ENCODE measurements at places on chromosomes 12 and 14. TPM values are rescaled to one million over a fixed set of nuclear protein-coding genes. Genes with fewer than 3 reads are reported as not detected.

The TFCP2 gene
- 44.2 TPM for total RNA-seq

DNA sequence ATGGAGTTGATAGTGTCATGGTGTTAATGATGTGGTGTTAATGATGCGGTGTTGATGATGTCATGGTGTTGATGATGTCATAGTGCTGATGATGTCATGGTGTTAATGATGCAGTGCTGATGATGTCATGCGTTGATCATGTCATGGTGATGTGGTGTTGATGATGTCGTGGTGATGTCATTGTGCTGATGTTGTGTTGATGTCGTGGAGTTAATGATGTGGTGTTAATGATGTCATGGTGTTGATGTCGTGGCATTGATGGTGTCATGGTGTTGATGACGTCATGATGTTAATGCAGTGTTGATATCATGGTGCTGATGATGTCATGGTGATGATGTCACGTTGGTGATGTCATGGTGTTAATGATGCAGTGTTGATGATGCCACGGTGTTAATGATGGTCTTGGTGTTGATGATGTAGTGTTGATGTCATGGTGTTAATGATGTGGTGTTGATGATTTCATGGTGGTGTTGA is 49.1 kb upstream of the RIMBP2 start:
- no peak for DNase-seq

DNA sequence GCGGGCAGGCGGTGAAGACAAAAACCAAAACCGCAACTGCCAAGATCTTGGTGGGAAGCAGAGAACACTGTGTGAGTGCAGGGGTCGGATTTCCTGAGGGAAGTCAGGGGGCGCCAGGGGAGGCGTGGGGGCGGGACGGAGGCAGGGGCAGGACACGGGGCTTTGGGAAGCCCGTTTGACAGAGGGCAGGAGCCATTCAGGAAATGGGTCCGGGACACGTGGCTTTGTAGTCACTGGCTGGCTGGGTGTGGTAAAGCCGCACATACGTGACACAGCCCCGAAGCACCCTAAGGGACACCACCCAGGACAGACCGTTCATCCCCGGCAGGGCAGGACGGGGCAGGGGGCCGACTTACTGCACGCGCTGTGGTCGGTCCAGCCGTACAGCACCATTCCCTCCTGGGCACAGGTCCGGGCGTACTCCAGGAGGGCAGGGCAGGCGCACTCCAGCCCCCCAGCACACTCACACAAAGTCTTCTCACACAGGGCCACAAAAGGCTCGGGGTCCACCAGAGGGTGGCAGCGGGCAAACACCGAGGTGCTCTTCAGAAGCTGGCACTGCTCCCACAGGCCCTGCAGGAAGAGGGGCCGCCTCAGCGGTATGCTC is 49.4 kb downstream of the VWF start:
- no peak for DNase-seq

DNA sequence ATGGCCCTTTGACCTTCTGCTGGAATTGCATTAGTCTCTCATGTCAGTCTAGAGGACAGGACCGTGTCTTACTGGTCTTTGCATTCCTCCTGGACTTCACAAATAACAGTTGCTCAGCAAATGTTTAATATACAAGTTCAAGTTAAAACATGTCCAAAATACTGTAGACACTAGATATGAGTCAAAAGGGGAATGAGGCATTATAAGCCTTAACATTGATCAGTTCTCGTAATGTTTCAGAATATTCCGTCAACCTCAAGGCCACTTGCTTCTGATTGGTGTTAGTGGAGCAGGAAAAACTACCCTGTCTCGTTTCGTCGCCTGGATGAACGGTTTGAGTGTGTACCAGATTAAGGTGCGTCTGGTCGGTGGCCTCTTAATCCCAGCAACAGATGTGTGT is 59.9 kb downstream of the HSP90AA1 start:
- no peak for DNase-seq

DNA sequence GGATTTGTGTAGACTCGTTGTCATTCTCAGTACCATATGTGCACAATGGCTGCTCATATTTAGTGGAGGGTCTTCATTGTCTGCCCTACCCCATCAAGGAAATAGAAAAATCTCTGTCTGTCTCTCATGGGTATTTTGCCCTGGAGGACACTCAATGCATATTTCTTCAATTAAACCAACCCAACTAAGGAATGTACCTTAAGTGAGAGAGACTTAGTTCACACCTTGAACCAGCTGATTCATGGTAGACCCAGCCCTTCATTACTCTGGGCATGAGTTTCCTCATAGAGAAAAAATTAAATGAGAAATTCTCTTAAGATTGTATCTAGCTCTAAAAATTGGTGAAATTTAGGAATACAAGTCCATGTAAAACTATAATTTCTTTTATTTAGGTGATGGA is 107.1 kb upstream of the PLEKHG7 start:
- DNase-seq = no peak

DNA sequence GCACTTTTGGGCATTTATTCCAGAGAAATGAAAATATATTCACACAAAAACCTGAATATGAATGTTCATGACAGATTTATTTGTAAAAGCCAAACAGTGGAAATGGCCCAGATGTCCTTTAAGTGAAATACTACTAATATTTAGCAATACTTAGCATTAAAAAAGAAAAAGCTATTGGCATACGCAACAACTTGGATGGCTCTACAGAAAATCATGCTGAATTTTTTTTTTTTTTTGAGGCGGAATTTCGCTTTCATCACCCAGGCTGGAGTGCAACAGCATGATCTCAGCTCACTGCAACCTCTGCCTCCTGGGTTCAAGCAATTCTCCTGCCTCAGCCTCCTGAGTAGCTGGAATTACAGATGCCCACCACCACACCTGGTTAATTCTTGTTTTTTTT is 24.1 kb downstream of the FGD6 start:
- DNase-seq = no peak

- no peak for DNase-seq
Observed at GRCh38 chr12:85441741-85442140, 161.7 kb downstream of the ALX1 start.

DNA sequence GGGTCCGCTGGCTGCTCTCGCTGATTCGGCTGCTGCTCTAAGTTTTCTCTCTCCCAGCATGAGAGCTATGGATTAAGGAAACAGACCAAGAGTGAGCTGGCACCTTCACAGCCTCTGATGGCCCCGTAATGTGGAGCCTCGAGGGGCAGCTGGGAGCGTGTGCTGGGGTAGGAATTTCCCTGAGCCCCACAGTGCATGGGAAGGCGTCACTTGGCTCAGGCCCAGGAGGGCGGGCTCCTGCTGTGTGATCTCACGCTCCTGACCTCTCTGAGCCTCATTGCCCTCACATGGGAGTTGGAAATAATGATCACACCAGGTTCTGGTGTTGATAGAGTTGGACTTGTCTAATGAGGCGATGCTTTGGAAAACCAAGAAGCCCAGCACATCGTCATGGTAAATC is 238.6 kb upstream of the CRY1 start:
- DNase-seq = no peak

DNA sequence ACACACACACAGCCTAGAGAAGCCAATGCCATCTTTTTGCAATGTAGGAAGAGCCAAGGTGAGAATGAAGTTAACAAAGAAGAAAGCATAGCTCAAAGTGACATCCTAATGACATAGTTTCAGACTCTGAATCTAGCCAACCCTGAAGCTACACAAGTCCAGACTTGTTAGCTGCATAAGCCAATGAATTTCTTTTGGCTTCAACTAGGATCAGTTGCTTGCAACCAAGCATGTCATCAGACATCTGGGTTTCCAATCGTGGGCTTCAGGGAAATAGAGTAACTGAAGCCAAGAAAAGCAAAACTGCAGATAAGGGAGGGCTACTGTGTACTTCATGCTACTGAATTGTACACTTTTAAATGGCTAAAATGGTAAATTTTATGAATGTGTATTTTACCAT is 4.4 kb upstream of the GPHN start:
- DNase-seq = no peak

All from progenitor cell of endocrine pancreas (in vitro differentiated cells).